ENCODE measurements at places on chromosomes 6 and 20.

GRCh38 chr6:116144605-116145004 lies 18.7 kb upstream of the COL10A1 start:
- DNase-seq = no peak

- DNase-seq = peak; percentile 10
Observed at GRCh38 chr6:47655719-47656595, 42.4 kb upstream of the ADGRF4 start.

- no peak for DNase-seq
Observed at GRCh38 chr6:93972791-93973190, 553.4 kb upstream of the EPHA7 start.

DNA sequence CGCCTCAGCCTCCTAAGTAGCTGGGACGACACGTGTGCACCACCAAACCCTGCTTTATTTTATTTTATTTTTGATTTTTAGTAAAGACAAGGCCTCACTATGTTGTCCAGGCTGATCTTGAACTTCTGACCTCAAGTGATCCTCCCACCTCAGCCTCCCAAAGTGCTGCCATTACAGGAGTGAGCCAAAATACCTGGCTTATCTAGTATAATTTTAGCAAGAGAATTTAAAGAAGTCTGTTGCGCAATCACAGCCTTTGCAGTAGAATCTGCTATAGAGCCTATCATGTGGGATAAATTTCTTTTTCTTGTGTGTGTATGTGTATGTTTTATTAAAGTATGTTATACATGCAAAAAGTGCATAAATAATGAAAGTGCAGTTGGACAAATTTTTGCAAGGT lies 92.1 kb upstream of the ANKEF1 start:
- DNase-seq = no peak

DNA sequence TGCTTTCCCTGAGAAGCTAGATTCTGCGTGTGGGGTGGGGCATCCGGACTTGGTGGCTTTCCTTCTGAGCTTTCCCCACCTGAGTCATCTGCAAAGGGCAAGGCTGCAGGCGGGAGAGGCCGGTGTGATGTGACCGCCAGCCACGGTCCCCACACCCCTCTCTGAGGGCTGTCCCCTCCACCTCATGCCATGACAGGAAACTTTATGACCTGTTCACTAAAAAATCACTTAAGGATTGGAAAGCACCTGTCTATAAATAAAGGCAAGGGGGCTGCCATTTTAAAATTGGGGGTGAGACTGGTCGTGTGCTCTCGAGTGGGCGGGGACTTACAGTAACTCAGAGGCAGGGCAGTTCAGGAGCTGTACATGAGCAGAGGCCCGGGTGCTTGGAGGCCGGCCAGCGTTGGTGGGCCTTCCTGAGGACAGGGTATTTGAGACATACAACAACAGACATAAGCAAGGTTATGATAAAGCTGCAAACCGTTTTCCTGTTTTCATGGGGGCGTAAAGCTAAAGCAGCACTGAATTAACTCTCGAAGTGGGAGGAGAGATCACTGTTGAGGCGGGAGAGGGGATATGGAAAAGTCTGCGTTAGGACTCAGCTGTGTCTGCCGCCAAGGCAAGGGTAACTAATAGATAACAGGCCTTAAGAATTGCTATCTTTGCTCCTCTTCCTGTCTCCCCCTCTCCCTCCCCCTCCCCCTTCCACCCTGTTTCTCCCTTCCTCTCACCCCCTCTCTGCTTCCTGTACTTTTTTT lies 16.1 kb upstream of the SERPINB1 start:
- DNase-seq = peak; percentile 90

DNA sequence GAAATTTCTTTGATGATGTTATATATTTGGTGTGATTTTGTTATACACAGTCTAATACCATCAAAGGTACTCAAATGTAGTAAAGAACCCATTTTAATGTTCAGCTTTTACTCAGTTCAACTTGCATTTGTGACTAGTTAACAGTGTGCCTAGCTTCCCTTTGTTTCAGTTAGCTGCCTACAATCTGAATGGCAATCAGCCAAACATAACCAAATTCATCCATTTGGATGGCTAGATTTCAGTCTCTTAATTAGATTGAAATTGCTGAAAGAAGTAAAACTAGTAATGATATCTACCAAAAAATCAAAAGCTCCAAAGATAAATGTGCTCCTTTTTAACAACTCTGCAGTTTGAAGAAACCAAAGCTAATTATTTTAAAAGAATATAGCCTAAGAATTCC lies 6.9 kb downstream of the EPHA7 start:
- no peak for DNase-seq

DNA sequence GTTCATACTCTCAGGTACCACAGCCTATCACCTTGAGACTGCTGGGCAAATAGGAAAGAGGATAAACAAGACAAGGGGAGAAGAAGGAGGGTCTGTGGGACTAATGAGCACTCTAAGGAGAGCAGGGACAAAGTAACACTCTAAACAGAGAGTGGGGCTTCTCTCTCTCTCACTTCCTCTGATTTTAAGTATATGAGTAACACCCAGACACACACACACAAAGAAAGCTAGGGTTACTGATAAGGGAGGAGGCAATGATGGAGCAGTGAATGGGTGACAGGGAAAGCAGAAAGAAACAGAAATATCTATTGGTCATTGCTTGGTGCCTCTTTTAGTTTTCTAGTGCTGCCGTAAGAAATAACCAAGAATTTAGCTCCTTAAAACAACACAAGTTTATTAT lies 96.2 kb upstream of the RNF217 start:
- no peak for DNase-seq

DNA sequence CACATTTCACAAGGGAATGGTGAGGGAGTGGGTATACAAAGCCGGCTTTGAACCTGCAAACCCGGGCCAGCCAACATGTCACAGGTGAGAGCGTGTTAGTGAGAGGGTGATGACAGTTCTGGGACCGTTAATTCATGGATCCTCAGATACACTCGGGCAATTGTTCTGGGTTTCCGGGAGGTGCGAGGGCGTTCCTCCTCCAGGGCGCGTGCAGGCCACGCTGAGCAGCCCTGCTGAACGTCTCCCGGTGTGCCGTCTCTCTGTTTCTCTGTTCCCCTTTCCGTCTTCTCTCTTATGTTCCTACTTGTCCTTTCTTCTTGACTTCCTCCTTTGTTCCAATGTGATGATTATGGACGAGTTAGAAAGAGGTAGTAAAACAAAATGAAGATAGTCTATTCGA lies 130.0 kb upstream of the GMDS start:
- DNase-seq = no peak

GRCh38 chr6:126072172-126072571 lies 85.8 kb downstream of the TRMT11 start:
- no peak for DNase-seq

DNA sequence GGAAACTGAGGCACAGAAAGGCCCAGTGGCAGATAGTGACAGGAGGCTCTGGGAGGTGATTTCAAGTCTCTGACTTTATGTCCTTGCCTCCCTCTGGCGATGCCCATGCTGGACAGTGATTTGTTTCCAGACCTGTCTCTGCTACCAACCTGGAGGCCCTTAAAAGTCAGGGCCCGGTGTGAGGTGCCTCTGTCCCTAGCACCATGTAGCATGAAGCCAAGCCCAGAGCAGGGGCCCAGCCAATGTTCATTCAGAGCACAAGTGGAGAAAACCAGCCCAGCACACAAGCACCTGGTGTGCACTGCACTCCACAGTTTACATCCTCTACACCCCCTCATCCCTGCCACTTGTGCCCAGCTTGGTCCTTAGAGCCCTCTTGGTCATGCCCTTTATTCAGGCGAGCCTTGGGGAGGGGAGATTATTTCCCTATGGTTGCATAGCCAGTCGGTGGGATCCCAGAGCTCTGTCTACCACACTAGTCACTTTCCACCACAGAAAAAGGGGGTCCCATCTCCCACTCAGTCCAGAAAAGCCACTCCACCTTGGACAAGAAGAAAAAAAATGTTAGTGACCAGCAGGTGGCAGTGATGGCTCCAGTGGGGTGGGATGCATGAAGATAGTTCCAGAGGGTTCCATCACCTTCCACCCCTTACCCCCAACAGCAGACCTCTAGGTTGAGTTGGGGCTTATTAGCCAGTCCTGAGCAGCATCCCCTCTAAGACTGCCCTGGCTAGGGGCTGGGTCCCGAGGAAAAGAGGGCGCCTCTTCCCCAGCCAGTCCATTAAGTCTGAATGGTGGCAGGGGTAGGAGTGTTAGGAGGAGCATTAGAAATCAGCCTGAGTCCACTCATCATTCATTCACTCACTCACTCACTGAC lies 30.9 kb downstream of the KIAA1755 start:
- peak; percentile 44 for DNase-seq

DNA sequence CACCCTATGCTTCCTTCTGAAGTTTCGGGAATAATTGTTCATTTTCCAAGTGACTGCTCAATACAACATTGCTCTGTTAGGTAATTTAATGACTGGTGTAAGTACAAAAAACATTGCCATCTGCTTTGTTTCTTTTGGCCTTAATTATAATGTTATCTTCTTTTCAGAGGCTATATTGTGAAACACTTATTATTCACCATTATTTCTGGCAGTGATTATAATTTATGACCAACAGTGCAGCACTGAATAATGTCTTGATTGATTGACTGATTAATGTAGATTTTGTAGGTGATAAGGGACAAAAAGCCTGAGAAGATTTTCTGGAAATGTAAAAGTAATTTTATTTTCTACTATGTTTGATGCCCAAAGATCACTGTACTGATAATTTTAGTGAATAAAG lies 377.7 kb downstream of the PLCB1 start:
- no peak for DNase-seq

GRCh38 chr6:147589739-147590250 lies 81.3 kb downstream of the SAMD5 start:
- no peak for DNase-seq

DNA sequence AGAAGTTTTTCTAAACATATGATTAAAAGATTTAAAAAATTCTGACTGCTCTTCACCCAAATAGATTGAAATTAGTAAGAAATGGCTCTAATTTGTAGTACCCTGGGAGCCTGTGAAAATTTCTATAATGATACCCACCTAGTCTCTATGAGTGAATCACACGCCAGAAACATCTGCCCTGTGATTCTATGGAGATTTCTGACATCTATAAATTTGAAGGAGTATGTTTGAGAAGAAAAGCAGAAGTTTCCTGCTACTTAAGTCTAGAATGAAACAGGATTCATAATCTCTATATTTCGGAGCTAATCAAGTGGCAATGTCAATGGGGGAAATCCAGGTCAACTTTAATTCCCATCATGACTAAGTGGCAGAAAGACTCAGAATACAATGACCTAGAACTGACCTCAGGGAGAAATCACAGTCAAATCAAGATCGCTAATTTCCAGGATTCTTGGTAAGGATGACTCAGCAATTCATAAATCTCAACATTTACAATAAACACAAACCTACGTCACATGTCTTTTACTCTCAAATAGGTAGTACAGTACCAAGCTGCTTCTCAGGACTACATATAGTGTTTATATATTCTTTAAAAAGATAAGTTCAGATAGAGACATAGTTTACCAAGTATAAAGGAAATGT lies 186.2 kb upstream of the TNFAIP3 start:
- DNase-seq = no peak

DNA sequence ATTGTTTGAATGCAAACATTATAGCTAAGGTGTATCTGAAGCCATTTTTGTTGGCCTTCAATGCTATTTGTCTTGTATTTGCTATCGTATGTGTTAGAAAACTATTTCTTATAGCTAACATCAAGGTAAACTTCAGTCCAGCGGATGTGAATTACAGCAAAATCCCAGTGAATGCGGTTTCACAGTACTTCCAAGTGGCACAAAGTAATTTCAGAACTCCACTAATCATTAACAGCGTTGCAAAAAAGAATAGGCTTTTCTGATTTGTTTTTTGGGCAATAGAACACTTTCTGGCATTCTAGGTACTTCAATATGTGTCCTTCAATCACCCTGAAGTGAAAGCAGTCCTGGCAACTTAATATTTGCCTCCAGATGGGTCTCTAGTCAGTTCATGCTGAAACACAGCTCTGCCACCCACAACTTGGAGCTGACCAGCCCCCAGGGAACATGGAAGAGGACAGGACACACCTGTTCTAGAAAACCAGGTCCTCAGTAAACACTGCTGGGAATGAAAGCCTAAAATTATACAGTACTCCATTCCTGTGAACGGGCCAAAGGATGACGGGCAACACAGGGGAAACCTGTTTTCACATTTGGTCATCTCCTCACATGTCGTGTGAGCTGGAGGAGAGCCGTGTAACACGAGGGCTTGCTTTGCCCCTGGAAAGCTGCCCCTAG lies 9.7 kb upstream of the MRPS10 start:
- DNase-seq = no peak

DNA sequence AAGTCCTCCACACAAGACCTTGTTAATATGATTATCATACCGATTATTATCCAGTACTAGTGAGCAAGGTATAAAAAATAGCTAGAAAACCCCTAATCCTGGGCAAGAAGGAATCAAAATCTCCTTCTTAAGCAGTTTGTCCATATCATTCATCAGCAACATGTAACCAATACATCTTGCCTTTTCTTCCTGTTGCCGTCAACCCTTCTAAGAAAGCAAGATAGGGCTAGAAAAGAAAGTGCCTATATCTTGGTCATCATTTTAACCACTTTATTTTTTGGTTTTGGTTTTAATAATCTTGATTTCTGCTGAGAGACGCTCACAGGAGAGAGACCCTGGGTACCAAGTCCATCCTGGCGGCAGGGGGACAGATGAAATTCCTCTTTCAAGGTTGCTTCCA lies 27.2 kb upstream of the PREX1 start:
- DNase-seq = no peak

GRCh38 chr6:65707126-65707826 lies at the start of gene EYS:
Gene EYS, minus strand, starts transcription at chr6:65707226. Its CDS starts 211,816 bp downstream, at chr6:65495410.
- DNase-seq = no peak

DNA sequence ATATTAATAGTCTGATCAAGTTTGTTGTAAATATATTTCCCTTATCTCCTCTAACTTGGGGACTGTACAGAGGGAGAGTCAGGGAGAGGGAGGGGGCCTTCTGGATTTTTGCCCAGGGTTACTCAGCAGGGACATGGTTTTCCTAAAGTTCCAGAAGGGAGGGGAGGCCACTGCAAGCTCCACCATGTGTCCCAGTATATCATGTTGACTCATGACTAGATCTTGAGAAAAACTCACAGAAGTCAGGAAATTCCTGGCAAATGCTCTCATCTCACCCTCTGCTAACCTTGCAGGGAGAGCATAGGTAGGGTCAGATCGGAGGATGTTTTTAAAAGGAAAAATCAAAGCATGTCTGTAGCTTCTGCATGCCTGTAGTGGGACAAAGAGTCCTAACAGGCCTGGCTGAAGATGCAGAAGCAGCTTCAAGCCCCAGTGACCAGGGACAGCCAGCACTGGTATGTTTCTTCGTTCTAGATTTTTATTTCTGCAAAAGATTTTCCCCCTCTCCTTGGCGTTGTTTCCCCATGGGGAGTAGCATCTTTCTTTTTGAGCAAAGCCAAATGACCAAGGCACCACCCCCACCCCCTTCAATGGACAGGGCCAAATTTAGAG lies 272.9 kb upstream of the SUPT3H start:
- no peak for DNase-seq

GRCh38 chr6:169115632-169116031 lies 138.0 kb downstream of the THBS2 start:
- DNase-seq = no peak

GRCh38 chr6:2266841-2267240 lies 21.4 kb upstream of the GMDS start:
- DNase-seq = no peak
